NT2/D1 (cell line): ENCODE measurements at places on chromosomes 7 and 10.

- no peak for DNase-seq
Observed at GRCh38 chr10:112195224-112195623, 11.7 kb upstream of the GPAM start.

GRCh38 chr10:126021833-126022500 is 125.6 kb downstream of the FANK1 start:
- no peak for DNase-seq

DNA sequence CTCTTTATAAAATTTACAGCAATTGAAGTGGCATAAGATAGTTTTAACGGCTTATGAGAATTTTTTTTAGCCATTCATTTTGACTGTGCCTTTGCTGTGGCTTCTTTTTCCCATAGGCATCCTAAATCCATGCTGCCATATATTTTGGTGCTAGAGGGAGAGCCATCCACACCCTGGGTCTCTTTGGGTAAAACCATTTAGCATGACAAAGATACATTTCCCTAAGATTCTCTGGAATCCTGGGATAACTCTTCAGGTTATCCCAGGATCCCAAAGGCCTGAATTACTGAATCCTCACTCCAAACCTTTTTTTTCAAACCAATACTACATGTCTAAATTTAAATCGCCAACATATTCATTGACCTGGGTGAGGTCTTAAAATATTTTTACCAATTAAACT is 28.9 kb downstream of the DNAJC12 start:
- peak; percentile 30 for DNase-seq

DNA sequence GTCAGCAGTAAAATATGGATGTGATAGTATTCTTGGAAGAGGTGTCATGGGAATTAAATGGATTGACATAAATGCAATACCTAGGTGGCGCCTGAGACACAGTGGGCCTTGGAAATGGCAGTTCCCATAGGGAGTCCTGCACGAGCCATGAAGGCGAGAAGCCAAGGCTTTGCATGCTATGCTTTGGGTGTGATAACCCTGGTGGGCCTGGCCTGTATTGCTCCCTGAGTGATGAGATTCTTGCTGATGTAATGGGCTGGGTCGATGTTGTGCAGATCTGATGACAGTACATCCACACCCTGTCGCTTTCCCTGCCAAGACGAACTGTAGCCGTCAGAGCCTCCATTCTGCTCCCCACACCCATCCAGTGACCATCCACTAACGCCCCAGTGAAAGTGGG is 46.4 kb downstream of the CREB5 start:
- DNase-seq, result no peak

- DNase-seq, result no peak
Observed at GRCh38 chr7:156101355-156101754, 289.1 kb upstream of the SHH start.

- no peak for DNase-seq
Observed at GRCh38 chr10:3980660-3981059, 195.7 kb upstream of the KLF6 start.

- DNase-seq, result no peak
Observed at GRCh38 chr10:72593963-72594362, 31.9 kb downstream of the MICU1 start.

DNA sequence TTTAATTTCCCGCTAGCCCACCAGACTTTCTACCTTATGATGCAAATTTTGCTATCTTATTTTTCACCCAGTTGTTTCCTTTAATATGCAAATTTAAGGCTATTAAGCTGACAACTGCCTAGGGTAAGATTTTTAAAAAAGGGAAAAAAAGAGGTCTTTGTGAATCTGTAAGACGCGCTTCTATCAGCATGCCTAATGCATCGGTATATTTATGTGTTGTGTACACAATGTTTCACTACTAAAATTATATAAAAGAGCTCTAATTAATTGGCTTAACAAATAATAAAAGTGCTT is 386.6 kb downstream of the KIF20B start:
- DNase-seq, result no peak

GRCh38 chr10:62735464-62736167 is 68.9 kb upstream of the ADO start:
- DNase-seq, result no peak

DNA sequence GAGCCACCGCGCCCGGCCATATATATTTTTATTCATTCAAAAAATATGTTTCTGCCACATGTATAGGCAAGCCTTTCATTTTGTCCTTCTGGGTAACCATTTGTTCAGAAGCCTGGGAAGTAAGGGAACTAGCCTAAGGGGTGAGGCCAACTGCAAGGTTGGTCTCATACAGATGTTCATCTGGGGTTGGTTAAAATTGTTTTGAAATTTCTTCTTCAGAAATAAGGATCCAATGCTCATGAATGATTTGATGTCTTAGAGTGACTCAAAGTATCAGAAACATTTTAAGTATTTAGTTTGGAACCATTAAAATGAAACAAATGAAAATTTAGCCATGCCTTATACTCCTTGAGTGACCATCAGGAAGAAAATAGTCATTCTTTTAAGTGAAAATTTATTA is 397.2 kb downstream of the SUGCT start:
- DNase-seq, result no peak

- no peak for DNase-seq
Observed at GRCh38 chr10:13528123-13528874, 515 bp downstream of the BEND7 start.

- DNase-seq, result peak; percentile 52
Observed at GRCh38 chr10:113135025-113135424, 185.0 kb downstream of the TCF7L2 start.

GRCh38 chr7:48084727-48085432 is 4.2 kb upstream of the UPP1 start:
- DNase-seq, result no peak

DNA sequence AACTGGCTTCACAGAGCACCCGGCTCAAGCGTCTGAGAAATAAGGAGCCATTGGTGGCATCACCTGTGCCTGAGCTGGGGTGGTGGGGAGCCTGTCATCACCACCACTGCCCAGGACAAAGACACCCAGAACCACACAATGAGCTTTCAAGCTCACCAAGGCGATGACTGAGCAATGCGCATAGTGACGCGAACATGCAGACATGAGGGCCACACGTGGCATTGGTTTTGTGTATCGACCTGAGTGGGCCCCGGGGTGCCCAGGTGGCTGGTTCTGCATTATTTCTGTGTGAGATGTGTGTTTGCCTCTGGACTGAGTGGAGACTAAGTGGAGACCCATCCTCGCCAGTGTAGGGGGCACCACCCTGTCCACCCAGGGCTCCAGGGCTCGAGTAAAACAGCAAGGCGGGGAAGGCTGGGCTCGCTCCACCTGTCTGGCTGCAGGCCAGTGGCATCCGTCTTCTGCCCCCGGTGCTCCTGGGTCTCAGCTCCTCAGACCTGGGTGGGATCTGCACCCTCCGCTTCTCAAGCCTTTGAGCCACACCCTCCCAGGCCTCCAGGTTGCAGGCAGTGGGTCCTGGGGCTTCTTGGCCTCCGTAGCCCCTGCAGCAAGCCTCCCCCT is 92.6 kb downstream of the DIP2C start:
- DNase-seq, result no peak

DNA sequence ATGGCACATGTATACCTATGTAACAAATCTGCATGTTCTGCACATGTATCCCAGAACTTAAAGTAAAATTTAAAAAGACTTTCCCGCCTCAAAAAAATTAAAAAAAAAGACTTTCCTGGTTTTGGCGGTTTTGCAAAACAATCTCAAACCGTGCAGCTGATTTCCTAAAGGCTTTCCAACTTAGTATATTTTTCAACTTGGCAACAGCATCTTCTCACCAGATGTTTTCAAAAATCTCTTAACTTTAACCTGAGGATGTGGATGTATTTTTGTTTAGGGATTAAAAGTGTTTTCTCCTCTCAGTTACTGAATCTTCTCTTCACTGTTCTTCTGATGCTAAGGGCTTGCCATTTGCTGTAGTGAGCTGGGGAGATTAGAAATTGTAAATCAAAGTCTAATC is 96.5 kb upstream of the PLPP4 start:
- DNase-seq, result no peak

- no peak for DNase-seq
Observed at GRCh38 chr10:128837478-128837877, 629.6 kb upstream of the MGMT start.

DNA sequence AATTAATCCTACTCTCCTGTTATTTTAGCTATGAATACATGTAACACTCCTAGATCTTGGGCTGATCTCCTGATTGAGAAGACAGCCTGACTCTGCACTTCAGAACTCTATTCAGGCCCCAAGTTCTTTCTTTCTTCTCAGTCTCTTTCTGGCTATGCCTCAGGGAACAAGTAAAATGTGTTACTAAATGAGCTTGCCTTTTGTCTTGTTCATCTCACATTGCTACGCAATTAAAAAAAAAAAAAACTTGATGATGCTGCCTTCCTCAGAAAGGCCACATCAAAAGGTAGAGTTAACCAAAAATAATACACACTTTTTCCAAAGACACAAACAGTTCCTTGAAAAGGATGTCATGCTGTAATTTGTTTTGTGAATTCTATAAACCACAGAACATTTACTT is 258.1 kb downstream of the TWIST1 start:
- no peak for DNase-seq

DNA sequence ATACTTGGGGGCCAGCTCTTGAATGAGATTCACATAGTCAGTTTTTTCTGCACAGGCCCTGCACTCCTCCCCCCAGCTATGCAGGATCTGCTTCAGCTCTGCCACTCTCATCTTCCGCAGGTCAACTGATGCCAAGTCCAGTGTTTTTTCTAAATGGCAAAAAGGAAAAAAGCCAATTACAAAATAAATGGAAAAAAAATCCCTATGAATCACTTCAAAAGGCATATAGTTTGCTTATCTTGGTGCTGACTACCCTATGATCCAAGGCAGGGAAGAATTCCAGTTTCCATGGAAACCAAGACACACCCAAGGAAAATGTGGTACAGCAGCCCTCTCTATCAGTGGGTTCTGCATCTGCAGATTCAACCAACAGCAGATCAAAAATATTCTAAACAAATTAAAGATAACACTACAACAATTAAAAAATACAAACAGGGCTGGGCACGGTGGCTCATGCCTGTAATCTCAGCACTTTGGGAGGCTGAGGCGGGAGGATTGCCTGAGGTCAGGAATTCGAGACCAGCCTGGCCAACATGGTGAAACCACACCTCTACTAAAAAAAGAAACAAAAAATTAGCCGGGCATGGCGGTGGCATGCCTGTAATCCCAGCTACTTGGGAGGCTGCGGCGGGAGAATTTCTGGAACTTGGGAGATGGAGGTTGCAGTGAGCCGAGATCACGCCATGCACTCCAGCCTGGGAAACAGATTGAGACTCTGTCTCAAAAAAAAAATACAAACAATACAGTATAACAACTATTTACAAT is 17.6 kb downstream of the CDNF start:
- no peak for DNase-seq

DNA sequence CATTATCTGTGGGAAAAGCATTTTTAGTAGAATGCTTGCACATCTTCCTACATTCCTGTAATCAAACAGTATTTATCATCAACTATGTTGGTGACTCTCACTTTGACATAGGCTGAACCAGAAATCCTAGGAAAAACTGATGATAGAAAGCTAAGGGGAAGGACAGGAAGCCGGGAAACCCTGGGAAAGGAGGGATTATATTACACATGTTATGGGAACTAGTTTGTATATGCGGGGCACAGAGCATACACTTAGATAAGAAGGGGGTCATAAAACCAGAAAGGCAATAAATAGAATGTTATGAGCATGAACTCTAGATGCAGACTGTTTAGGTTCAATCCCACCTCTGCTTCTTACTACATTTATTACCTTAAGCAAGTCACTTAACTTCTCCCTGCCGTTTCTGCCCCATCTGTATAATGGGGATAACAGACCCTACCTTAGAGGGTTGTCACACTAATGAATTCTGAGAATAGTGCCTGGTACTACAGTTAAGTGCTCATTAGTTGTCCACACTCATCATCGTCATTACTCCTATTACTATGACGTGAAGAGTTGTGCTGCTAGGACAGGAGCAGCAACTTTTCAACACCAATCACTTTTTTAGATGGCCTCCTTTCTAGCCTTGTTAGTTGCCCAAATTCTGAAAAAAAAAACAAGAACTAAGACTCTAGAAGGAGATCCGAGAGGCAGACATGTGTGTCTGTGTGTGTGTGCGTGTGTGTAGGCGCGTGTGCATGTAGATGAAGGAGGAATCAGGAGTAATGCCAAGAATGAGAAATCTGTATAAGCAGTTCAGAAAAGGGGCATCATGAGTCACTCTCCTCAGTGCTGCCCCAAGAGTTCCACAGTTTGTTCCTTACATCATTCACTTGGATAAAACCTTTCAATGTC is 52.2 kb downstream of the KMT2C start:
- no peak for DNase-seq

DNA sequence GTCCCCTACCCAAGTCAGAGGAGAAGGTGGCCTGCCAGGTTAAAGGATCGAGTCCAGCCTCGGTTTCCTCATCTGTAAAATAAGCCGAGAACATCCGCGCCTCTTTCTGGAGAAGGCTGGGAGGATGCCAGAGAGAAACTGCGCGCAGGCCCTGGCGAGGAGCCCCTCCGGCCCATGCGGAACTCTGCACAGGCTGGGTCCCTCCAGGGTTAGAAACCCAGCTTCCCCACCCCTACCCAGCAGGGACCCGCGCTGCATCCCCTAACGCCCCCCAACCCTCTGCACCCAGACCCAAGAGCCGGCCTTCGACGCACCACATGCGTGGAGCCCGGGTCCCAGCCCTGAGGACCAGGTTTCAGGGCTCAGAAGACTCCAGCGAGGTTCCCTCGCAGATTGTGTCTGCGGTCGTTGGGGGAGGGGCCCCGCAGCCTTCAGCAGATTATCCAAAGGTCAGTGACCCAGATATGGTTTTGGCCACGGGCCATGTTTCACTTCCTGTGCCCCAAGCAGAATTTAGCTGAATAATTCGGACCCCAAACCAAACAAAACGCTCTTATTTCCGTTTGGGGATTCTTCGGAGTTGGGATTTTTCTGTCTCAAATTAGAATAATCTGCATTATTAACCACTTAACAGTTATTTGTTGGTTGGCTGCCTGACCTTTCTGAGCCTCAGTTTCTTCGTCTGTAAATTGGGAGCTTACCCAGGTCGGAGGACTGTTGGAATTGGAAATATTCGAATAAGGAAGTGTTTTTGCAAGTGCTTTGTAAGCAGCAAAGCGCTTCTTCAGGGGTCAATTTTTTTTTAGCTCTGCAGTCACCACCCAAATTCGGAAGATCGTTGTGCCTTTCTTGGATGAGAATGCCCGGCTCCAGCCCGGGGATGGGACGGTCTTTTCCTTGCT is 167.7 kb downstream of the UBE2H start:
- DNase-seq, result no peak

GRCh38 chr7:30135301-30136116 is 723 bp downstream of the MTURN start:
- DNase-seq, result no peak

- no peak for DNase-seq
Observed at GRCh38 chr10:84337199-84337598, 8.8 kb downstream of the CCSER2 start.
